ENCODE measurements at places on chromosomes 7 and 10.

DNA sequence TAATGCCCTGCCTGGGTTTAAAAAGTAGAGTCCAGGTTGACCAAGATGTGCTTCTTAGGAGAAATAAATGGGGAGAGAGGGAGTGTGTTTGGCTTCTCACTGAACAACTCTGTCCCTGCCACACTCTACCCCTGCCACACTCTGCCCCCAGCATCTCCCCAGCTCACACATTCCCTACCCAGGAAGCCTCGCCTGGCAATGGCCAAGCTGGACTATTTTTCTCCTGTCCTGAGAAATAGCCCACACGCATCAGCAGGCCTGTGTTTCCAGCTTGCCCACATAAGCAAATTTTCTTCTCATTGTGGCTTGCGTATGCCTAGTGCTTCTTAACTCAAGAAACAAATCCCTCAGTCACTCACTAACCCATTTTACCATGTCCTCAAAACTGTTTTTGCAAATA lies 1.8 kb downstream of the LRRC18 start:
- no peaks in the 10 kb centered on the region for H3K4me1 ChIP-seq
- H3K27me3 ChIP-seq, result peaks cover 22% of the 10 kb centered on the region
- H3K36me3 ChIP-seq, result peaks cover 2% of the 10 kb centered on the region
- H3K27ac ChIP-seq, result no peak overlapping the region

- no peaks in the 10 kb centered on the region for H3K36me3 ChIP-seq
- peaks cover 19% of the 10 kb centered on the region for H3K27me3 ChIP-seq
- no peak for DNase-seq
- H3K4me1 ChIP-seq, result peaks cover 16% of the 10 kb centered on the region
Observed at GRCh38 chr7:128233471-128233870, 7.6 kb upstream of the LEP start.

DNA sequence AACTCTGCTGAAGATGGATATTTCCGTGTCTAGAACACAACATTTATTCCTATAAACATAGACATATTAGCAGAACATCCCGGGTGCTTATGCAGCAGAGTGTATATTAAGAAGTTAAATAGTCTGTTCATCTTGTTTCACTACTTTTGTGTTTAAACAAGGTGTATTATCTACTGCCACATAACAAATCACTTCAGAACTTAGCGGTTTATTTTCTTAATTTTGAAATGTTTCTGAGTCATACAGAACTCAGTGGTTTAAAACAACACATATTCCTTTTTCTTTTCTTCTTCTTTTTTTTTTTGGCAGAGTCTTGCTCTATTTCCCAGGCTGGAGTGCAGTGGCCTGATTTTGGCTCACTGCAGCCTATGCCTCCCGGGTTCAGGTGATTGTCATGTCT lies 25.8 kb downstream of the DENND10 start:
- H3K27me3 ChIP-seq, result no peaks in the 10 kb centered on the region
- H3K27ac ChIP-seq, result no peak overlapping the region

DNA sequence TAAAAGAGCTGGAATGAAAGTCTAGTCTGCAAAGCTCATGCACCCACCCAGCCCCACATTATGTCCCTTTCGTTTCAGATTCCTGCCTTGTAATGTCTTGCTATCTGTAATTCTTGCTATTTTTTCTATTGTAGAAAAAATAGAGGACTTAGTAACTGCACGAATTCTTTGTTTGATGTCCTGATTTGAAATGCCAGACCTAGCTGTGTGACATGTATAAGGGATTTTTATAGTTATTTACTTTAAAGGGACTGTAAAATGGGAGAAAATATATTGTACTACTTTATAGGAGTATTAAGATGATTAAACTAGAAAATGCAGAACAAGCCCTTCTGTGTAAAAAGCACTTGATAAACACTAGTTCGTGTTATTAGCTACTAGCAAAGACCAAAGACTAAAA lies 32.4 kb downstream of the TARP start:
- no peak for DNase-seq
- no peaks in the 10 kb centered on the region for H3K27me3 ChIP-seq
- peak overlapping the region; percentile 80 for H3K4me3 ChIP-seq
- H3K36me3 ChIP-seq, result peaks cover 96% of the 10 kb centered on the region
- peak overlapping the region; percentile 99 for H3K27ac ChIP-seq

DNA sequence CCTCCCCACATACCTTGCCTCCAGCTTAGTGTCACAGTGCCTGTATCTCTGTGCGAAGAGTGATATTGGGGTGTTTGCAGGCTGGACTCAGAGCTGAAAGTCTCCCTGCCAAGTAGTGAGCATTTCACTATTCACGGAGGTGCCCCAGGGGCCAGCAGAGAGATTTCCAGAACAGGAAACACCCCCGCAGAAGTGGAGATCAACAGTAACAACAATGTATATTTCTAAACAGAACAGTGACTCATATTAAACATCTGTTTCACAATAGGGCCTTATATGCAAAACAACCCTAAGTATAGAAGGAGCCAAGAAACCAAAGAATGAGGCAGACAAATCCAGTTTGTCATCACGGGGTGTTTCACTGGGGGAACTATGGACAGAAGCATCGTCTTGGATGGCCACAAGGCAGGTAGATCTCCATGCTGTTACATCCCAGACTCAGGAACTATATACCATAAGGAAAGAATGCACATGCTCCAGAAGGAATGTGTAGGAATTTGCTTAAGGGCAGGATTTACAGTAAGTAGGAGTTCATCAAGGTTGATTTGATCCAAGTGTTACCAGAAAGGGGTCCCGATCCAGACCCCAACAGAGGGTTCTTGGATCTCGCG lies 29.3 kb upstream of the CCL24 start:
- H3K27ac ChIP-seq, result no peak overlapping the region
- no peaks in the 10 kb centered on the region for H3K36me3 ChIP-seq
- no peaks in the 10 kb centered on the region for H3K27me3 ChIP-seq
- H3K4me1 ChIP-seq, result no peaks in the 10 kb centered on the region
- DNase-seq, result no peak

DNA sequence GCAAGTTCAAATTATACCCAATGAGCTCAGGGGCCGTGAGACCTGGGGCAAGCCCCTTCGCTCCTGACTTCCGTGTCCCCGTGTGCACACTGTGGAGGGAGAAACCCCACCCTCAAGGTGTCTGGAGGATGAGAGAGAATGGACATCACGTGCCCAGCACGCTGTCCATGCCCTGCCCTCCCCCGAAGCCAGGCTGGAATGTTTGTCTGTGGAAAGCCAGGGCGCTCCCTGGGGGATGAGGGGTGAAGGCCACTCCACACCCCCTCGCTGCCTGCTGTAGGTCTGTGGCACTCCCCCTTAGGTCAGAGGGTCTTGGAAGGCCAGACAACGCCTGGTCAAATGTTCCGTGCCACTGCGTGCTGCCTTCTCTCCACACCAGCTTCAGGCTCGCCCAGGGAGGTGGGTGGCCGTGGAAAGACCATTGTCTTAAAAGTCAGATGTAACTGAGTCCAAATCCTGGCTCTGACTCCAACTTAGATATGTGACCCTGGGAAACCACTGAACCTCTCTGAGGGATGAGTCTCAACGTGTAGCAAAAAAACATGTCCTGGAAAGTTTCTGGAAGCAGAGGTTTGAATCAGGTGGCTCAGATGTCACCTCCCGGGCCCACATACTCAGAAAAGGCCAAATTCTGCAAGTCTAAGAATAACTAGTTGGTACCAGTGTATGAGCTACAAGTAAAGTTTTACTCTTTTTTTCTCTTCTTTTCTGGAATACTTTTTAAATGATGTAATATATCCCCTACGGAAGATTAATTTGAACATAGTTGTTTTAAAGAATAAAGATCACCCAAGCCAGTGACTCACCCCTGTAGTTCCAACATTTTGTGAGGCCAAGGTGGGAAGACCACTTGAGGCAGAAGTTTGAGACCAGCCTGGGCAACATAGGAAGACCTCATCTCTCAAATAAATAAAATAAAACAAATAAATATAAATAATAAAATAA lies 24.9 kb downstream of the RCC1L start:
- peaks cover 37% of the 10 kb centered on the region for H3K36me3 ChIP-seq
- no peak overlapping the region for H3K27ac ChIP-seq
- DNase-seq, result no peak
- H3K4me3 ChIP-seq, result no peak overlapping the region
- no peaks in the 10 kb centered on the region for H3K27me3 ChIP-seq

GRCh38 chr10:101000915-101001658 lies 1.5 kb downstream of the LZTS2 start:
- no peak for DNase-seq
- peak overlapping the region; percentile 84 for H3K27ac ChIP-seq
- no peaks in the 10 kb centered on the region for H3K27me3 ChIP-seq
- peaks cover 20% of the 10 kb centered on the region for H3K4me1 ChIP-seq

DNA sequence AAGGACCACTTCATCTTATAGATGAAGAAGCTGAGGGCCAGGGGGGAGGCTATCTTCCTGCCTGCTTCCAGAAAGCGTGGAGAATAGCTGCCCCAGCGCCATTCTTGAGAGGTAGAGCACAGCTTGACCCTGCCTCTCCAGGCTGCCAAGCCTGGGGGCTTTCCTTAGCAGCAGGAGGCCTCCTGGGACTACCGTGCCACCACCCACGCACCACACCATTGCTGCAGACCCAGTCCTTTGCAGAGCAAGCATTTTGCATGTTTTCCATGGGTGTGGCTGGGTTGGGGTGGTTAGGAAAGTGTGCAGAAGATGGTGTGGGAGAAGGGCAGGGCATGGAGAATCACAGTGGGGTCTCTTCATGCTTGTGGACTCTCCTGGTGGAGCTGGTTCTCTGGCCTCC lies 64.9 kb downstream of the TBXAS1 start:
- DNase-seq, result no peak
- H3K4me3 ChIP-seq, result no peak overlapping the region
- peaks cover 32% of the 10 kb centered on the region for H3K27me3 ChIP-seq
- peaks cover 2% of the 10 kb centered on the region for H3K4me1 ChIP-seq
- H3K36me3 ChIP-seq, result no peaks in the 10 kb centered on the region
- H3K27ac ChIP-seq, result no peak overlapping the region

- H3K36me3 ChIP-seq, result peaks cover 77% of the 10 kb centered on the region
- no peak overlapping the region for H3K4me3 ChIP-seq
- H3K4me1 ChIP-seq, result peaks cover 9% of the 10 kb centered on the region
- no peaks in the 10 kb centered on the region for H3K27me3 ChIP-seq
- no peak for DNase-seq
Observed at GRCh38 chr10:112429654-112430230, 17.0 kb downstream of the ZDHHC6 start.

DNA sequence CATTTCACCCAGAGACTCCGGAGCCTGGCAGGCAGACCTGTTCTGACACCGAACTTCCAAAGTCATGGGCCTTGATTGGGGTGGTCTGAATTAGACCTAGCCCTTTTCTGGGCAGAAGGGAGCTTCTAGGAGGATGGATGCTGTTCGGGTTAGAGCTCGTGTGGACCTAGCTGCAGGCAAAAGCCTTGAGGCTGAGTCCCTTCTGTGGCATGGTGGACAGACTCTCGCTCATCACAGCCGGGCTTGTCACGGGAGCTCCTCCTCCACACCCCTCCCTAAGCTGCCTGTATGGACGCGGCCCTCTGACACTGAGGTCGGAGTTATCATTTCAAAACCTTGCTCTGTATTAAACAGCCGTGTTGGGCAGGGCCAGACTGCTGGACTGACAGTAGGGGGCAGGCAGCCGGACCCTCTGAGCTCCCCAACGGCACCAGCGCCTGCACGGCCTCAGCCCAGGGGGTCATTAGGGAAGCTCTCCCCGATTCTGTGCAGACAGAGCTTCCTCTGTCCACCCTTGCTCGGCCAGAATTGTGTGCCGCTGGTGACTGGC lies 2.2 kb downstream of the IRF5 start:
- H3K4me1 ChIP-seq, result peaks cover 29% of the 10 kb centered on the region
- H3K27me3 ChIP-seq, result peaks cover 9% of the 10 kb centered on the region
- DNase-seq, result no peak
- peak overlapping the region; percentile 80 for H3K4me3 ChIP-seq
- no peak overlapping the region for H3K27ac ChIP-seq
- peaks cover 11% of the 10 kb centered on the region for H3K36me3 ChIP-seq

GRCh38 chr10:23157691-23158369 lies 34.3 kb upstream of the PTF1A start:
- no peaks in the 10 kb centered on the region for H3K36me3 ChIP-seq
- H3K4me3 ChIP-seq, result no peak overlapping the region
- DNase-seq, result no peak
- no peak overlapping the region for H3K27ac ChIP-seq

DNA sequence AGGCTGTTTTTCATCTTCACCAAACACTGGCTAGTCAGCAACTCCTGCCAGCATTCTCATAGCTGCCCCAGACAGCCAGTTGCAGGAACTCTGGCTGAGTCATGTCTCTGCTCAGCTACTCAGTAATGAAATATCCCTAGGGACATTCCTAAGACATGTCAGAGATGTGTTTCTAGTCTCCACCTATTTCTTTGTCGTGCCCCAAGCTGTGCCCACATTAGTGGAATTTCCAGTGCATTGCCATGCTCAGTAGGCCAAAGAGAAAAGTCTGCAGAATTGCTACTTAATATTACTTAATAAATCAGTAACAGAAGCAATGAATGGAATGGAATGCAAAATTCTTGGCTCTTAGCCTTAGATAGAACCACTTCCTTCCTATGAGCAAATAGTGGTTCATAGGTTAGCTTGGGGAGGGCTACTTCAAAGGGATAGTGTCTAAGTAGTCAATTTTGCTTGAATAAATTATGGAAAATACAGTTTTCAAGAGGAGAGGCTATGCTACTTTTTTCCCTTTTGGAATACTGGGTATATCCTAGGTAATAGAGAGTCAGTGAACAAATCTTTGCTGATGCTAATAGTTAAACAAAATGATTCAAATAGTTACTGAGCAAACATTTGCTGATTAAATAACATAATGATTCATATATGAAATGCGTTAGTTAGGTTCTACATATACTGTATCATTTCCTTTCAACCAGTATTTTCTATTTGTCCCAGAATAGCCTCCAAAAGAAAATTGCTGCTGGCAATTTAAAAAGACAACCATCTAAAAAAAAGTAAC lies 23.6 kb upstream of the SEMA3C start:
- no peak overlapping the region for H3K27ac ChIP-seq
- no peaks in the 10 kb centered on the region for H3K4me1 ChIP-seq
- no peaks in the 10 kb centered on the region for H3K36me3 ChIP-seq
- H3K4me3 ChIP-seq, result no peak overlapping the region

DNA sequence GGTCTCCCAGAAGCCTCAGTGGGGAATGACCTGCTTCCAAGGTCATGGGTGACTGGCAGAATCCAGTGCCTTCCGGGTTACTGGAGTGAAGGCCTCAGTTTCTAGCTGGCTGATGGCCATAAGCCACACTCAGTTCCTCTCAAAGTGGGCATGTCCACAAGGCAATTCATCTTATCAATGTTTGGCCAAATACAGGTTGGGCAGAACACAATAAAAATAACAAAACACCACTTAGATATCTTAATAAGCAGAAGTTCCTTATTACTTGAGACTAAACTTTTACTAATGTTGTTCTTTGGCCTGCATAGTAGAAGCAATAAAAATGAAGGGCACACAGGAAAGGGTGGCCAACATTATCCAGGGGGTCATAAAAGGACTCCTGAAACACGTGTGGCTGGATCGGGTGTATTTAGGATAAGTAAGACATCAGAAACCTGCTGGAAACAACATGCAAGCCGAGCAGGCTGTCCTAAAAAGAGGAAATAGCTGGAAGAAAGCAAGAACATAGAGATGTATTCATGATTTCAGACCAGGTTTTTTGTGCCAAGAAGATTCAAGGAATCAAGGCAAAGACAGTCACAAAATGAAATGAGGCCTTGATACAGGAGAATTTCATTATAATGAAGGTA lies 19.6 kb upstream of the AKR1C2 start:
- peaks cover 19% of the 10 kb centered on the region for H3K27me3 ChIP-seq
- no peaks in the 10 kb centered on the region for H3K36me3 ChIP-seq
- no peaks in the 10 kb centered on the region for H3K4me1 ChIP-seq
